ENCODE measurements at places on chromosomes 5 and 9. TPM values are rescaled to one million over a fixed set of nuclear protein-coding genes. Genes with fewer than 3 reads are reported as not detected.

GRCh38 chr9:99286536-99286935 lies 64.5 kb downstream of the SEC61B start:
- H3K27me3 ChIP-seq: no peaks in the 10 kb centered on the region
- no peak overlapping the region for H3K27ac ChIP-seq
- H3K36me3 ChIP-seq: no peaks in the 10 kb centered on the region
- no peak for DNase-seq

- H3K4me1 ChIP-seq: no peaks in the 10 kb centered on the region
- H3K4me3 ChIP-seq: no peak overlapping the region
- H3K27ac ChIP-seq: peak overlapping the region; percentile 39
- no peak for DNase-seq
- no peaks in the 10 kb centered on the region for H3K27me3 ChIP-seq
- H3K36me3 ChIP-seq: no peaks in the 10 kb centered on the region
Measured at GRCh38 chr9:112764344-112764743, 13.8 kb downstream of the SNX30 start.

DNA sequence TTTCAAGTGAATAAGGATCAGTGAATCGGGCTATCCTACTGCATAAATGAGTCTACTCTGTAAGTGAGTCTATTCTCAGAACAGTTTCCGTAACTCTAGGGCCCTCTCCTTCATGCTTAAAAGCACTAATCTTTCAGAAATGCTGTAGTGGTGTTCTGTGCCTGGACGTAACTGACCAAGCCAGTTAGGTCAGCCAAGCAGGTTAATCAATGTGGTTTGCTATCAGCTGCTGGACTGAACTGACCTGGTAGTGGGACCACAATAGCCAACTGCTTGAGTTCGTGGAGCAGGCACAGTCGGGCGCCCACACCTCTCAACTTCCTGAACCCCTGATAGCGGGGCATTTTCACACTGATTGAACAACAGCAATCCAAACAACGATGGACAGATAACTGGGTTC lies 6.8 kb downstream of the SLC1A3 start:
- H3K4me3 ChIP-seq: no peak overlapping the region
- no peaks in the 10 kb centered on the region for H3K27me3 ChIP-seq
- H3K36me3 ChIP-seq: no peaks in the 10 kb centered on the region
- DNase-seq: no peak
- no peaks in the 10 kb centered on the region for H3K4me1 ChIP-seq

DNA sequence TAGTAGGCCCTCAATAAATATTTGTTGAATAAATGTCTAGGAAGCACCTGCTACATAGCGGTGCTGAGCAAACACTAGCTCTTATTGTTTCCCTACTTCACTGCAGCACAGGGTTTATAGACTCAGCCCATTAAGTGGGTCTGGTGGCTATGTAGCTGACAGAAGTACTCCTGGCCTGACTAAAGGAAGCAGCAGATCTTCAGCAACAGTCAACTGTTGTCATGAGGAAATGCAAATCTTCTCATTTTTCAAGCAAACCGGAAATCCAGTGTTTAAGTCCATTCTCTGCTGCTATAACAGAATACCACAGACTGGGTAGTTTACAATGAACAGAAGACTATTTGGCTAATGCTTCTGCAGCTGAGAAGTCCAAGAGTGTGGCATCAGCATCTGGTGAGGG lies 2.8 kb upstream of the TEX10 start:
- DNase-seq: no peak
- H3K27me3 ChIP-seq: no peaks in the 10 kb centered on the region

DNA sequence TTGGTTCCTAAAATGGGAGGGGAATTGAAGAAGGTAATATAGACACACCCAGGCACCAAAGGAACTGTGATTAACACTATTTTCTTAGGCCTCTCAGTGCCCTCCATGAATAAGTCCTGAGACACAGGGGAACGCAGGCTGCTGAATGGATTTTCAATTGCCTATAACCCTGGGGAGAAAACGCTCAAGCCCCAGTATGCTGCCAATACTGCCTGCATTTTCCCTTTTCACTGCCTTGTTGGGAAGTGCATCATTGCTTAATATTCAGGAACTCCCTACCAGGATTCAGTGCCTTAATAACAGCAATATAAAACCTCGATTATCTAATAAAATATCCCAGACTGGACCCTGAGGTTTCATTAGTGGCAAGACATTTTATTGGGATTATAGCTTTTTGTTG lies 25.4 kb downstream of the APBA1 start:
- H3K4me1 ChIP-seq: peaks cover 3% of the 10 kb centered on the region
- no peak overlapping the region for H3K27ac ChIP-seq
- no peaks in the 10 kb centered on the region for H3K36me3 ChIP-seq

- H3K4me3 ChIP-seq: no peak overlapping the region
- no peaks in the 10 kb centered on the region for H3K36me3 ChIP-seq
- H3K27me3 ChIP-seq: no peaks in the 10 kb centered on the region
- H3K4me1 ChIP-seq: peaks cover 25% of the 10 kb centered on the region
- no peak overlapping the region for H3K27ac ChIP-seq
Measured at GRCh38 chr9:35771943-35772342, 17.9 kb upstream of the MSMP start.

GRCh38 chr5:56851258-56851941 lies 36.1 kb downstream of the MAP3K1 start:
- no peak for DNase-seq

DNA sequence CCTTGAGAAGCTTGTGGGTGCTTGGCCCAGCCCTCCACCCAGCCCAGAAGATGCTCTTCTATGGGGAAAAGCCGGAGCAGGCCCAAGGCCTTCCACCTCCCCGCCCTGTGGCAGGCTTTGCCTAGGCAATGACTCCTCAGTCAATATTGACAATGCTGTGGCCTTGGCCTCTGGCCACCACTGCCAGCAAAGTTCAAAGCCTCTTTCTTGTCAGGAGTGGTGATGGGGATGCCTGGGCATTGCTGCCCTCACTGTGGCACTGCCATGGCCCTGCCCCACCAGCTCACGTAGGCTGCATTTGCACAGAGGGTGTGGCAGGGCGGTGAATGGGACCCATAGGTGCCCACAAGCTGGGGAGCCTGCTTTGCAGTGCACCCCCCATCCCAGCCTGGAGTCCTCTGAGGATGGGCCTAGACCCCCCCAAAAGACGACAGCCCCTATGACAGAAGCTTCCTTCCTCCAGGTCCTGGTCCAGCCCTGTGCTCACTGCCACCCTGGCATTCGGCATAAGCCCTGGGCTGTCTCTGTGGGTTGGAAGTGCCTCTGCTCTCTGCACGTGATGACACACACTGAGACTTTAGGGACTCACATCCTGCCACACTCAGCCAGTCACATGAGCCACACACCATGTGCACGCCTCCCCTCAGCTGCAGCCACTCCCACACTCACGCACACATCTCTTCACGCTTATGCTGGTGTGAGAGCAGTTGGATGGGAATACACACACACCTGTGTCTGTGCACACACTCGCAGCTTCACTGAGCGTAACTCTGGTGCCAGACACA lies 31.1 kb downstream of the MORN5 start:
- H3K27me3 ChIP-seq: no peaks in the 10 kb centered on the region
- no peak for DNase-seq
- no peaks in the 10 kb centered on the region for H3K4me1 ChIP-seq
- H3K27ac ChIP-seq: no peak overlapping the region
- H3K4me3 ChIP-seq: no peak overlapping the region

- DNase-seq: no peak
- no peaks in the 10 kb centered on the region for H3K36me3 ChIP-seq
- no peak overlapping the region for H3K4me3 ChIP-seq
- no peaks in the 10 kb centered on the region for H3K27me3 ChIP-seq
- no peak overlapping the region for H3K27ac ChIP-seq
Measured at GRCh38 chr9:101130054-101130453, 101.5 kb downstream of the PLPPR1 start.

DNA sequence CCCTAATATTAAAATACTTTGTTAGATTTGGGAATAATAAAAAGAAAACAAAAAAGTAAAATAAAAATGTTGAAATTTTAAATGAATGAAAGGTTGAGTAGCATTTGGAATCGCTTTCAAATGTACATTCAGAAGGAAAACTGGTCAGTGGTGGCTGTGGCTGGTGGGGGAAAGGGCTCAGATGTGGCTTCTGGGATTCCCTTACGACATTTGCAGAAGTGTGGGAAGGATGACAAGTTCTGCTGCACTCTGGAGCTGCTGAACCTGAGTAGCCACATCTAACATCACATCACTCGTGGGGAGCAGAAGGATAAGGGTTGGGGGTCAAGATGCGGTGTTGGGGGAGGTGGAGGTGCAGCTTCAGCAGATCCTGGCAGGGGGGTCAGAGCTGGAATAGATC lies 25.6 kb upstream of the CAST start:
- no peaks in the 10 kb centered on the region for H3K27me3 ChIP-seq
- H3K36me3 ChIP-seq: no peaks in the 10 kb centered on the region
- no peak for DNase-seq
- no peaks in the 10 kb centered on the region for H3K4me1 ChIP-seq
- H3K4me3 ChIP-seq: no peak overlapping the region
- H3K27ac ChIP-seq: no peak overlapping the region

DNA sequence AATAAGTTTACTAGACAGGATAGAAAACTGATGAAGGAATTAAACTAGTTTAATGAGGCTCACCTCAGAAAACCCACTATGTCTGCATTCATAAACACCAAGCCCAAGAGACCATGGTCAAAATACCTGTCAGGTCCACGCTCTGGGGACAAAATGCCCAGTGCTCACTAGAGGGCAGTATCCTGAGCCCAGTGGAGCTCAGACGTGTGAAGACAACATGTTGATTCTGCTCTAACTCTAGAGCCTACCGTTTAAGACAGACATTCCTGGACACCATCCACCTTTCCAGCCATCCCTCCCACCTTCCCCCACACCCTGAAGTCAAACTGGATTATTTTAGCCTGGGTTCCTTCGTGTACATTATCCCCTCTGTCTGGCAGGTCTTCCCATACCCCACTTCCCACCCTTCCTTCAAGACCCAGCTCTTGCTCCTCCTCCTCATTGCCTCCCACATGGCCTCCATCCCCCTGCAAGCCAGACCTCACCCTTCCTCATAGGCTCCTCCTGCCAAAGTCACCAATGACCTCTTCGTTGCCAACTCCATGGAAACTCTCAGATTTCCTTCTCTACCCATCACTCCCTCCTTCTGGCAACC lies 142.3 kb upstream of the FSTL4 start:
- H3K27me3 ChIP-seq: no peaks in the 10 kb centered on the region
- H3K4me3 ChIP-seq: no peak overlapping the region
- DNase-seq: peak; percentile 18
- no peaks in the 10 kb centered on the region for H3K4me1 ChIP-seq
- H3K36me3 ChIP-seq: no peaks in the 10 kb centered on the region

DNA sequence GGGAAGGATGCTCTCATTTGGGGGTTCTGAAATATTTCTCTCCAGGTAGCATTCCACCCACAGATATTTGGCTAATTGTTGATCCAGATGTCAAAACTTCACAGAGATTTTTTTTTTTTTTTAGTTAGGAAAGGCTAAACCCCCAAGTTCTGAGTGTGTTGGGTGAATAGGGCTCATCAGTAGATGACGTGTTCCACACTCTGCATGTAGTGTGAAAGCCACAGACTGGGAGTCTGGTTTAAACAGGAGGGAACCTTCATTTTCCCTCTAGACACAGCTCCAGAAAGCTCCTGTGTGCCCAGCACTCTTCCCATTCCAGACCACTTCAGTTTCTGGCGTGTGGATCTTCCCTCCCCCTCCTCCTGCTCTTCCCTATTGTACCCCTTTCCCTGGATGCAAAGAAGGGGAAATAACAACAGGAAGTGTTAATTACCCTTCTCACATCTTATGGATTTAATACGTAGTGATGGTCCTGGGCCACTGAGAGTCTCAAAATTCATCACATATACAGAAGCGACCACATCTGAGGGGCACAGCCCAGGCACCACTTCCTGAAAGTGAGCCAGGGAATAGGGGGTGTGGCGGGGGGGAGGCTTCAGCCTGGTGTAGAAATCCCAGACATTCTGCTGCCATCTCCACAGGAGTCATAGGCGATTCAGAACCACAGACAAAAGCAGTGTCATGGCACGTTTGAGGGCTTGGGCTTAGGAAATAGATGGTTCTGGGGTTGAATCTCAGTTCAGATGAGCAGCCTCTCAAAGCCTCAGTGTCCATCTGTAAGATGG lies 65.1 kb downstream of the DAP start:
- no peak overlapping the region for H3K4me3 ChIP-seq
- no peak for DNase-seq
- no peaks in the 10 kb centered on the region for H3K27me3 ChIP-seq
- no peak overlapping the region for H3K27ac ChIP-seq
- H3K4me1 ChIP-seq: peaks cover 10% of the 10 kb centered on the region

DNA sequence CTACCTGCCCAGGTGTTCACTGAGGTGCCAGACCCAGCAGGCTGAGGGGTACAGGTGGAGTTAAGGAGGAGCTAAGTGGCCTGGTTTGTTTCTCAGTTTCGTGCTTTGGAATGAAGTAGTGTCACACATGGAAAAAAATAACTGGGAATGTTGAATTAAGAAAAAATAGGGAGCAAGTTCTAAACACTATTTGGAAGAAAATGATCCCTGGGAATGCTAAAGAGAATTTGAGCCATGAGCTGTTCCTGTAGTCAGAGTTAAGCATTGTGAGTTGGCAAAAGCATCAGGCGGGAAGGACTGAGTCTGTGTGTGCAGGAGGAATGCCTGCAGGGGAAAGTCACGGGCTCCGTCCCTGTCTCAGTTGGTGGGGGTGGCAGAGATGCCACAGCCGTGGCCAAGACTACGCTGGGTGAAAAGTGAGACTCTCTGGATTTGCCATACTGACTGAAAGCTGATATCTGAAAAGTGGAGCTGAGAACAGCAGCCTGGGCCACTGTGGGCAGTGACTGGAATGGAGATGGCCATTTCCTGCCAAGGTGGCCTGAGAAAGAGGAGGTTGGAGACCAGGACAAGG lies 37.0 kb downstream of the SYK start:
- H3K36me3 ChIP-seq: no peaks in the 10 kb centered on the region
- no peak overlapping the region for H3K27ac ChIP-seq
- H3K4me3 ChIP-seq: no peak overlapping the region
- H3K4me1 ChIP-seq: peaks cover 6% of the 10 kb centered on the region
- no peaks in the 10 kb centered on the region for H3K27me3 ChIP-seq
- DNase-seq: no peak

- H3K4me1 ChIP-seq: no peaks in the 10 kb centered on the region
- no peak for DNase-seq
- no peaks in the 10 kb centered on the region for H3K27me3 ChIP-seq
- H3K4me3 ChIP-seq: no peak overlapping the region
Measured at GRCh38 chr9:99351647-99352046, 129.6 kb downstream of the SEC61B start.

DNA sequence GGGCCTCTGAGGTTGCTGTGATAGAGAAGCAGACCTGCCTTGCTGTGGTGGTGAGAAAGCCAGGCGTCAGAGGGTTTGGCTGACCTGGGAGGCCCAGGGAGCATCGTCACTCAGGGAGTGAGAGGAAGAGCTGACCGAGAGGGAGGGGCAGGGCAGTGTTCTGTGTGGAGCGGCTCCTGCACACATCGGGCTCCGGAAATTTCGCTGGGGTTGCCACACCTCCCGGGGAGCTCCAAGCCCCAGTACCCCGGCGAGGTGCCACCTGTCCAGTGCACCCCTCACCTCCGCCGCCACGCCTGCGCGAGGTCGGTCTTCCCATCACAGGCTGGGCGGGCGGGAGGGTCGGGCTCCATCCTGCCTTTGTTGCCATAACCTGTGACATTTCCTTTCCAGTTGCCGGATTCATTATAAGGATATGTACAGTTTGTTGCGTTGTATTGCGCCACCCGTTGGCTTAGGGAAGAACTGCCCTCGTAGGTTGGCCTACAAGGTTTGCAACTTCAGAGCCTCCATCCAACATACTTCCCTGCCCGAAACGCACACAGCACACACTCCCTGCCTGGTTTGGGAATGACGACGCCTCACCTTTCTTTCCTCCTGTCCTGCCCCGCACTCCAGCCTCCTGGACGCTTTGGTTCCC lies 223.2 kb downstream of the CACNA1B start:
- no peaks in the 10 kb centered on the region for H3K27me3 ChIP-seq
- H3K27ac ChIP-seq: no peak overlapping the region

The NRARP gene
- total RNA-seq: 13.4 TPM

The STKLD1 gene
- 0.31 TPM for total RNA-seq

The STC2 gene
- 117 TPM for total RNA-seq

The PCSK1 gene
- 16.2 TPM for total RNA-seq

The LCN1 gene
- total RNA-seq: not detected

The RNF208 gene
- total RNA-seq: 6.5 TPM

The SLC6A19 gene
- 0.24 TPM for total RNA-seq

All from pancreas (tissue), 10 donors.